ENCODE measurements at places on chromosomes 6 and 20.
A peak's percentile ranks its signal among the peaks of the same experiment; 100 is the strongest.

- DNase-seq, result no peak
These were observed 58.7 kb downstream of the VAPB start for GRCh38 chr20:58447511-58448391.

DNA sequence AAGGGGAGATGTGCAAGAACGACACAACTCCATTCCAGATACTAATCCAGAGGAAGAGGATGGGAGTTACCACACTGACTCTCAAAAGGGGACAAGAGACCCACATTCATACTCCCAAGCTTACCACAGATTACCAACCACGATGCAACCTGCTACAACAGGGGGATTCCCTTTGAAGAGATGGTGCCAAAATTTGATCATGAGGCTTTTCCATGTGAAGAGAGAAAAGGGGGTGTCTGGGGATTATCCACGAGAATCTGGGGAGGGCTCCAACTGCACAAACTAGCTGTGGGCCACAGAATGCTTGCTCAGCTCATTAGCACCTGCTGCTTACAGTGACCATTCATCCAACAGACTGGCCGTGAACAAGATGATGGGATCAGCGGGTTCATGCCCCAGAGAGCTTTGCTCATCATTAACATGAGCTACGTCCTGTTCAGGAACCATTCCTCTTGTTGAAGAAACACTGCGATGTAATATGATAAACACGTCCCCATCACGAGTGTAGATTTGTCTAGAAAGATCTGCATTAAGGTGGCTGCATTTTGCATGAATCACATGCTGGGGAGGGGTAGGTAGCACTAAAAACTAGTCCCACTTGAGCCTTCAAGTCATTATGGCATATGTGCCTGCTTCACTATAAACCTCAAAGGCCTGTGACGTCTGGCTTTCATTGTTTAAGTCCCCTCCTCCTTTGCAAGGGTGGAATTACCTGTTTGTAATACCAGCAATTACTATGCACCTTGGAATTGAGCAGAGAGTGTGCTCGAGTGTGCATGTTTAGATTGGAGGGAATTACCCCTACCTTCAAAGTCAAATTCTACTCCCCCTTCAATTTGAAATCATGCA, 4.0 kb downstream of the PLAGL2 start:
- DNase-seq, result peak; percentile 47

DNA sequence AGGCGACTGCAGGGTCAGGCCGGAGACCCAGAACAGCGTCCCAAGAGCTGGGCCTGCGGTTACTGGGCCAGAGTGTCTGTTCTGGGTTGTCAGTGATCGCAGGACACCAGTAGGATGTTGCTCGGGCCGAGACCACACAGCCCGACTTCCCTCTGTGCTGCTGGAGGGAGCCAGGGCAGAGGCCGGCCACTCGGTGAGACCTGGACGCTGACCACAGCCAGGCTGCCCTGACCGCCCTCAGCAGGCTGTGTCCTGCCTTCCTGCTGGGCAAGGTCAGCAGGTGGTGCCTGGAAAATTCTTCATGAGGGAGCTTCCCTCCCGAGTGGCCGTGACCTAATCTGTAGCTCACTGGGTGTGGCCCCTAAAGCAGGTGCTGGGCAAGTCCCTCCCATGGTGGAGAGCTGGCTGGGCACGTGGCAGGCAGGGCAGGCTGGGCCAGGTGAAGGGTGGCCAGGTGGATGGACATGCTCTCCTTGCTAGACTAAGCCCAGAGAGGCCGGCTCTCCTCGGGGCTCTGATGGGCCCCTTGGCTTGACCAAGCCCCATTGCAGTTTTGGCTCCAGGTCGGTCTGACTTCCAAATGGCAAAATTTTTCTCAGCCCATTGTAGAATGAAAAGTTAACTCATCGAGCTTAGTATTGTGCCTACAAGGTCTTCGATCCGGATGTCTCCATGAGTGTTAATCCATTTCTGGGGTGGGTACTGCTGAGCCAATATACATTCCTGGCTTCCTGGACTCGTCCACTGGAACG, 1.9 kb downstream of the SLCO4A1 start:
- no peak for DNase-seq

GRCh38 chr6:140744659-140745320, 1370.3 kb upstream of the CITED2 start:
- no peak for DNase-seq

GRCh38 chr6:105177556-105177955, 2.3 kb downstream of the POPDC3 start:
- DNase-seq, result no peak

GRCh38 chr6:26336355-26337198, 28.4 kb upstream of the BTN3A2 start:
- no peak for DNase-seq

Data from NCI-H1436 treated with DMSO at 0.1 percent for 48 hours (cell line).